ENCODE measurements at places on chromosomes 5 and 9. TPM values are rescaled to one million over a fixed set of nuclear protein-coding genes. Genes with fewer than 3 reads are reported as not detected.

PTGES gene
- 3.2 TPM for total RNA-seq

PCDHB2 gene
- 28.8 TPM for total RNA-seq

DNA sequence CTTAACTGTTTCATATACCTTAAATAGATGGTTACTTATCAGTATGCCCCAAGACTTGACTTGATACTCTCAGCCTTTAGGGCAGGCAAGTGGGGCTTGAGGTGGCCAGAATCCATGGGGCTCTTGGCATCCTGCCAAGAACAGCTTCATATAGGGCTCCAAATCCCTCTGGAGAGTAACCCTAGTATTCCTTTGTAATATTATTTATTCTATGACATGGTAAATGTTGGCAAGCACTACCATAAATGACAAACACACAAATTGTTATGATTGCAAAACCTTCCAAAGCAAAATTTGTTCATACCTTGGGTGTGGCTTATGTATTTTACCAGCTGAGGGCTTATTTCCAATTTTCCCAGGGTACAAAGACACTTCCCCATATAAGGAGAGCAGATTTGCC, 257.4 kb upstream of the TRPC7 start:
- DNase-seq = no peak
- H3K27me3 ChIP-seq = no peaks in the 10 kb centered on the region
- H3K27ac ChIP-seq = no peak overlapping the region
- H3K4me1 ChIP-seq = no peaks in the 10 kb centered on the region

- H3K27me3 ChIP-seq = no peaks in the 10 kb centered on the region
- H3K4me1 ChIP-seq = no peaks in the 10 kb centered on the region
- H3K27ac ChIP-seq = no peak overlapping the region
Observed at GRCh38 chr5:115349001-115349817, 52.8 kb upstream of the CCDC112 start.

GRCh38 chr5:100832252-100833230, 70.5 kb downstream of the ST8SIA4 start:
- no peak for DNase-seq
- H3K4me1 ChIP-seq = no peaks in the 10 kb centered on the region
- H3K27me3 ChIP-seq = no peaks in the 10 kb centered on the region
- no peak overlapping the region for H3K27ac ChIP-seq
- H3K36me3 ChIP-seq = no peaks in the 10 kb centered on the region

DNA sequence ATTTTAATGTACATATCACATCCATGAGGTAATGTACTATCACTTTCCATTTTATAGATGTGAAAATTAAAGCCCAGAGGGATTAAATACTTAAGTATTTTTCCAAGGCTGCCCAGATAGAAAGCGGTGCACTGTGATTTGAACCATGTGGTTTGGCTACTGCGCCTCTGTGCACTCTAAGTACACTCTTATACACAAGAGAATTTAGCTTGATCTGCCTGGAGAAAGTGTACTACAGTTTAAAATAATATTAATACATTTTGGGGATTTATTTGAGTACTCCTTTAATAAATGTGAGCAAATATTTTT, 360.4 kb upstream of the ACTBL2 start:
- DNase-seq = no peak
- no peaks in the 10 kb centered on the region for H3K27me3 ChIP-seq
- peaks cover 3% of the 10 kb centered on the region for H3K4me1 ChIP-seq
- no peak overlapping the region for H3K4me3 ChIP-seq
- H3K36me3 ChIP-seq = no peaks in the 10 kb centered on the region

- peaks cover 2% of the 10 kb centered on the region for H3K4me1 ChIP-seq
- H3K4me3 ChIP-seq = no peak overlapping the region
- H3K27ac ChIP-seq = no peak overlapping the region
- H3K36me3 ChIP-seq = no peaks in the 10 kb centered on the region
- DNase-seq = no peak
Observed at GRCh38 chr5:68240771-68241170, 25.2 kb downstream of the PIK3R1 start.

GPR21 gene
- total RNA-seq = 0.58 TPM

FAM153A gene
- not detected for total RNA-seq

Data from H1 (cell line).